ENCODE measurements at places on chromosomes 12 and 14. TPM values are rescaled to one million over a fixed set of nuclear protein-coding genes. Genes with fewer than 3 reads are reported as not detected.

GRCh38 chr12:29207120-29207519 is 58.0 kb downstream of the FAR2 start:
- peaks cover 64% of the 10 kb centered on the region for H3K27me3 ChIP-seq
- no peaks in the 10 kb centered on the region for H3K36me3 ChIP-seq
- DNase-seq: no peak
- no peak overlapping the region for H3K27ac ChIP-seq
- H3K4me1 ChIP-seq: peaks cover 3% of the 10 kb centered on the region

GRCh38 chr12:126353604-126354003 is 1288.4 kb downstream of the AACS start:
- peaks cover 3% of the 10 kb centered on the region for H3K27me3 ChIP-seq
- no peak for DNase-seq
- H3K27ac ChIP-seq: no peak overlapping the region
- no peaks in the 10 kb centered on the region for H3K4me1 ChIP-seq
- H3K4me3 ChIP-seq: no peak overlapping the region

- no peak for DNase-seq
- no peaks in the 10 kb centered on the region for H3K36me3 ChIP-seq
- no peaks in the 10 kb centered on the region for H3K27me3 ChIP-seq
- H3K4me1 ChIP-seq: peaks cover 3% of the 10 kb centered on the region
- no peak overlapping the region for H3K4me3 ChIP-seq
These were observed 212.1 kb upstream of the ABCD2 start for GRCh38 chr12:39831587-39832315.

DNA sequence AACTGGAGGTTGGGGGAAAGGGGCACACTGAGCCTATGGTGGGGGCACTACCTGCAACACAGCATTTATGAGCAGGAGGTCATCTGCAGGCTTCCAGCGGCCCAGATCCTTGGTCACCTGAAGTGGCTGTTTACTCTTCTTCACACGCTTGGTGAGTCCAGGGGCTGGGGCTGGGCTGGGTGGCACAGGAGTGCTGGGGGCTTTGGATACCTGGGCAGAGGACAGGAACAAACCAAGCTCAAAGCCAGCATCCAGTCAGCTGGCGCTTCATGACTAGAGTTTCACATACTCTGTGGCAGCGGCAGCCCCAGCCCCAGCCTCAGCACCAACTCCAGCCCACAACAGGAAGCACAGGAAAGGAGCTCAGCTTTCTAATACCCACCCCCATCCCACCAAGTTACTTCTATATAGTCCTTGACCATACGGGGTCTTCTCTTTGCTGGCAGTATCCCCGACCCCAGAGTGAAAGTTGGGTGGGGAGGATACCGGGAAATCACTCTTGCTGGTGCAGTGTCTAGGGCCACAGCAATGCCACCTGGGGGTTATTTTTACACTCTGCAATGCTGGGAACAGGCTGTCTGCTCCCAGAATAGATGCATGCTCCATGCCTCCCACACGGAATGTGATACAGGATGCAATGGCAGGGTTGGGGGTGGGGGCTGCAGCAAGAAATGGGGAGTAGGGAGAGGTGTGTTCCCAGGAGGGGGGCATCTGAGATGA is 3.1 kb downstream of the MCRS1 start:
- no peak overlapping the region for H3K4me3 ChIP-seq
- peaks cover 11% of the 10 kb centered on the region for H3K4me1 ChIP-seq
- no peaks in the 10 kb centered on the region for H3K27me3 ChIP-seq
- no peak for DNase-seq
- H3K36me3 ChIP-seq: peaks cover 14% of the 10 kb centered on the region

DNA sequence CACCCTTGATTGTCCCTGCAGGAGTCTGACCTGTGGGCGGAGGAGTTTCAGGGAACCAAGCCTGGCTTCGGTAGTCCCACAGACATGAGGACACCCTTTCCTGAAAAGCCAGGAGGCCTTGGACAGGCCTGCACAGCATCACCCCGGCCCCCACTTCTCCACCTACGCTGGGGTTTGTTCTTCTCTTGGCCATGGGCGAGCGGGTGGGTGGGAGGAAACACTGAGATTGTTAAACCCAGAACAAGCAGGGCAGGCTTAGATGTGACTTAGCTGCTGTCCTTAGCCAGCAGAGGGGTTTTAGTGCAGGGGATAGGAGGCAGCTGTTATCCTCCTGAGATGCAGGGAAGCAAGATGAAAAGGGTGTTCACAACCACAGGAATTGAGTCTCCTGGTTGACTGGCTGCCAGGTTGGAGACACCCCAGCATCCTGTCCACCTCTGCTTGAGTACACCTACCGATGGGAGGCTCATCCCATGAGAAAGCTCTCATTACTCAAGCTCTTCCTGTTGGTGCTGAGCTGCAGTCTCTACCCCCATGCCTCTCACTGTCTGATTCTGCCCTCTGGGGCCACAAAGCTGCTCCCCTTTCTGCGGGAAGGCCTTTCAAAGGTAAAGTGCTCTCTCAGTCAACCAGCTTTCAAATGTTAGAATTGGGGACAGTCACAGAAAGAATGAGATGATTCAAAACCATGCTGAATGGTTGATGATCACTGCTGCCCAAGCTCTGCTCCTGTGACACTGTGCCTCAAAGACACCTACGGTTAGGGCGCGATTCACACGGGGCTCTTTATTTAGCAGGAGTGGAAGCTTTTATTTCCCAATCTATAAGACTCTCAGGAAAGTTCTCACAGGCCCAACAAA is 86.3 kb downstream of the IRF2BPL start:
- H3K27me3 ChIP-seq: no peaks in the 10 kb centered on the region
- H3K4me1 ChIP-seq: peaks cover 10% of the 10 kb centered on the region

DNA sequence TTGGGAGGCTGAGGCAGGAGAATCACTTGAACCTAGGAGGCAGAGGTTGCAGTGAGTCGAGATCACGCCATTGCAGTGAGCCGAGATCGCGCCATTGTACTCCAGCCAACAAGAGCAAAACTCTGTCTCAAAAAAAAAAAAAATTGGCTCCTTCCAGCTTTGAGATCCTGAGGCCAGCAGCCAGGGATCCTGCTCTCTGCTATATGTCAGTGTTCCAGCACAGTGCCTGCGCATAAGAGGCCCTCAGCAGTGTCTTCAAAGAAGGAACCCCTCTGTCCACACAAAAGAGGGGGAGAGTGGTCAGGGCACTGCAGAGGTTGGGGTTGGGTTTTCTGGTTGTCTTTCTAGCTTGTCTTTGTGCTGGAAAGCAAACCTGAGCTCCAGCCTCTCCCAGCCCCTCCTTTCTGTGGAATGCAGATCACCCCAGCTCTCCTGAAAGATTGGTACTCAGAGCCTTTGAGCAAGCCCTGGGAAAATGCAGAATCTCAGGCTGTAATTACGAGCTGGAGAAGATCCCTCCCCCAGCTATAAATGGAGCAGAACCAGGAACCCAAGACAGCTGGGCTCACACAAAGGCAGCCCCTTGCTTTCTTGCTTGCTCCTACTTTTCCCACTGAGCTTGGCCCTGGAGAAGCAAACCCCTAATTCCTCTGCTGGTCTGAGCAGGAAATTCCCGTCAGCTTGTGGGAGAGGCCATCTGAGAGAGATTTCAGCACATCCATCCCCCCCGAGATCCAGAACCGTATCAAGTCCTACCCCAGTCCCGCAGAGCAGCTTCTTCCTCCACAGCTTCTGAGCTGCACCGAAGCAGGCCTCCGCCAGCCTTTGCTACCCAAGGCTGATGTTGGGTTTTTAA is 205.7 kb downstream of the ZFP36L1 start:
- H3K27me3 ChIP-seq: no peaks in the 10 kb centered on the region
- no peak for DNase-seq
- peaks cover 40% of the 10 kb centered on the region for H3K4me1 ChIP-seq
- H3K36me3 ChIP-seq: no peaks in the 10 kb centered on the region

- peaks cover 4% of the 10 kb centered on the region for H3K36me3 ChIP-seq
- no peaks in the 10 kb centered on the region for H3K27me3 ChIP-seq
- H3K4me3 ChIP-seq: no peak overlapping the region
- no peak for DNase-seq
These were observed 32.1 kb downstream of the DEPDC4 start for GRCh38 chr12:100234591-100235304.

GRCh38 chr14:77309131-77309530 is 11.6 kb downstream of the POMT2 start:
- peaks cover 6% of the 10 kb centered on the region for H3K4me1 ChIP-seq
- no peaks in the 10 kb centered on the region for H3K27me3 ChIP-seq
- no peak overlapping the region for H3K27ac ChIP-seq
- H3K4me3 ChIP-seq: no peak overlapping the region

The PYGL gene
- total RNA-seq: 15.3 TPM

The DCAF11 gene
- total RNA-seq: 79.7 TPM
